Right cardiac atrium (tissue), 5 donors: ENCODE measurements at places on chromosomes 4 and X. TPM values are rescaled to one million over a fixed set of nuclear protein-coding genes. Genes with fewer than 3 reads are reported as not detected.

- DNase-seq, result no peak
Measured at GRCh38 chr4:93996895-93997294, 168.3 kb downstream of the ATOH1 start.

- no peak for DNase-seq
Measured at GRCh38 chrX:103212749-103213457, 2.0 kb upstream of the BEX4 start.

- DNase-seq, result no peak
Measured at GRCh38 chr4:140037353-140038030, 116.5 kb downstream of the MAML3 start.

DNA sequence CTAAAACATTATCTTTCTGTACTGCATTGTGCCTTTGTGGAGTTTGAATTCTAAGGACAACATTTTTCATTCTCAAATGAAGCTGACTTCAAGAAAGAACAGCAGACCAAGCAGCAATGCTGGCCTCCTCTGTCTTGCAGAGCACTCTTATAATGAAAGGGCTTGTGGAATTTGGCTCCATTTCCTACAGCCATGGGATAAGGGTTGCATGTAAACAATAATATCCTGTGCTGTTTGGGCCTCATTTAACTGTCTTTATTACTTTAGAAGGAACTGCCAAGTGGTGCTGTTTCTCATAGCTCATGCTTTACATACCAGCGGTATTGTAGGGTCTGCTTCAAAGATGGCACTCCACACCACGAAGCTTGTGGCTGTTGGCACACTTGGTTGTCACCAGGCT is 111.4 kb upstream of the EOLA2 start:
- no peak for DNase-seq

GRCh38 chr4:121898150-121898549 is 27.9 kb upstream of the BBS7 start:
- no peak for DNase-seq

GRCh38 chr4:181281451-181281850 is 961.8 kb upstream of the TENM3 start:
- DNase-seq, result no peak

Gene PGAM4
- not detected for total RNA-seq

Gene DGAT2L6
- total RNA-seq, result not detected

Gene HPGDS
- total RNA-seq, result 4.7 TPM

Gene PARM1
- total RNA-seq, result 77.2 TPM
